NCI-H526 (cell line): ENCODE measurements at places on chromosomes 12 and 14.
A peak's percentile ranks its signal among the peaks of the same experiment; 100 is the strongest.

- DNase-seq: no peak
Observed at GRCh38 chr12:94205822-94206221, 57.4 kb downstream of the PLXNC1 start.

- DNase-seq: no peak
Observed at GRCh38 chr14:61258985-61259384, 22.2 kb downstream of the TMEM30B start.

- no peak for DNase-seq
Observed at GRCh38 chr14:55416866-55417265, 5.2 kb upstream of the ATG14 start.

DNA sequence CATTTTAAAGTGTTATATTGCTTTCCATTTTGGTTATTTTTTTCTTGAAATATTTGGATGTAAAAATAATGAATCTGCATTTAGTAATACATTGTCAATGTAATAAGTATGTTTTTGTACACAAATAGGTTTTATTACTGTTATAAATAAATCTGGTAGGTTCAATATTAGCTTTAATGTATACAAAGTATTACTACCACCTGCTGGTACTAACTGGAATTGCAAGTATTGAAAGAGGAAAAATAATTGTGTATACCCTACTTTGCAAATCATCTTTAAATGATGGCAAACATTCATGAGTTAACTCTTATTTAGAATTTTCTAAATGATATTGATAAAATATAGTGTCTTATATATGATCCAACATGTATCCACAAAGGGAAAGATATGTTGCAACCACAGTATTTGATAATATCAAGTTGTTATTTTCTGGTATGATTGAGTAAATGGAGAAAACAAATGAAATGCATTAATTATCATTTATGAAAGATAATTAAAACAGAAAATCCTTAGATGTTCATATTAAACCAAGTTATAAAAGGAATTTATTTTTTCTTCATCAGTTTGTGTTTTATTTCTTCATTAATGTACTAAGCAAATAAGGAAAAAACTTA is 3.2 kb downstream of the OR4K2 start:
- DNase-seq: peak; percentile 19

DNA sequence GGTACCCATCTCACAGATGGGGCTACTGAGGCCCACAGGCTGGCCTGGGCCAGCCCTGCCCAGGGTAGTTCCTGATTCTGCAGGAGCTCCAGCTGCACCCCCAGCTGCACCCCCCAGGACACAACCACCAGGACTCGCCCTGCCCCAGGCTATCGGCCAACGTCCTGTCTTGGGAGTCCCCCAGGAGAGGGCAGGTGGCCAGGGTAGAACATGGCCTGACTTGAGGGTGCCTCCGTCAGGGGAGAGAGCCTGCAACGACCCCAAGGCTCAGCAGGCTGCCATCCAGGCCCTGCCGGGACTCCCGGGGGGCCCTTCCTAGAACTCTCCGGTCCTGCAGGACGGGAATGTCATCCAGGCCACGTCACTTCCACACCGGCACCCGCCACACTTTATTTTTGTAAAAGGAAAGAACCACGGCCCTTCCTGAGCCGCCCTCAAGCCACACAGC is 15.8 kb downstream of the JAG2 start:
- DNase-seq: no peak

- no peak for DNase-seq
Observed at GRCh38 chr12:38386205-38386985, 69.8 kb downstream of the ALG10B start.

- DNase-seq: no peak
Observed at GRCh38 chr14:32938719-32939253, at the start of gene NPAS3. TSS of gene NPAS3 (plus strand) at chr14:32938879.
